ENCODE measurements at places on chromosomes 1 and 21.

- no peak for DNase-seq
Observed at GRCh38 chr1:41846625-41847405, 71.9 kb downstream of the HIVEP3 start.

- DNase-seq, result no peak
Observed at GRCh38 chr1:6481820-6482219, 9.6 kb downstream of the PLEKHG5 start.

GRCh38 chr1:237045278-237046016 lies 3.5 kb downstream of the RYR2 start:
- no peak for DNase-seq

- no peak for DNase-seq
Observed at GRCh38 chr1:157584503-157584902, 13.4 kb downstream of the FCRL4 start.

GRCh38 chr1:158521666-158522058 lies 32.5 kb downstream of the OR6Y1 start:
- no peak for DNase-seq

GRCh38 chr21:33794596-33794995 lies 121.0 kb downstream of the ATP5PO start:
- no peak for DNase-seq

DNA sequence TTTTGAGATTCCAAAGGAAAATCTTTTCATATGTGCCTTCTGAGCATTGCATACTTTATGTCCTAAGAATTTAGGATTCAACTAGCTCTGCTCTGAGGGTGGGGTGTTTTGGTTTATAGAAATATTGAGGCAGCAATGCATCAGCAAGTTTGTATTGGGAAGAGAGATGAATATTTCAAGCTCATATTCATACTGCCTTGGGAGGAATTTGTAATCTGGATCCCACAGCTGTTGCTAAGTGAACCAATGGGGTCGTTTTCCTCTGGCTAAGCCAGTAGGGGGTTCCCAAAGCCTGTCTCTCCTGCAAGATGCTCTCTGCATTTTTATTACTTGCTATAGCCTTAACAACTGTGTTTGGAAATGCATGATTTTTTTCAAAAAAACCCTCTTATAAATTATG lies 130.6 kb downstream of the SNX7 start:
- no peak for DNase-seq

GRCh38 chr1:21706151-21706835 lies 37.1 kb upstream of the RAP1GAP start:
- DNase-seq, result no peak

- no peak for DNase-seq
Observed at GRCh38 chr1:95953015-95953414, 719.0 kb downstream of the RWDD3 start.

- no peak for DNase-seq
Observed at GRCh38 chr1:5949085-5949760, 43.0 kb downstream of the NPHP4 start.

- DNase-seq, result no peak
Observed at GRCh38 chr1:36845802-36846201, 188.5 kb downstream of the GRIK3 start.

GRCh38 chr1:2636733-2637132 lies 3.9 kb upstream of the MMEL1 start:
- DNase-seq, result no peak

DNA sequence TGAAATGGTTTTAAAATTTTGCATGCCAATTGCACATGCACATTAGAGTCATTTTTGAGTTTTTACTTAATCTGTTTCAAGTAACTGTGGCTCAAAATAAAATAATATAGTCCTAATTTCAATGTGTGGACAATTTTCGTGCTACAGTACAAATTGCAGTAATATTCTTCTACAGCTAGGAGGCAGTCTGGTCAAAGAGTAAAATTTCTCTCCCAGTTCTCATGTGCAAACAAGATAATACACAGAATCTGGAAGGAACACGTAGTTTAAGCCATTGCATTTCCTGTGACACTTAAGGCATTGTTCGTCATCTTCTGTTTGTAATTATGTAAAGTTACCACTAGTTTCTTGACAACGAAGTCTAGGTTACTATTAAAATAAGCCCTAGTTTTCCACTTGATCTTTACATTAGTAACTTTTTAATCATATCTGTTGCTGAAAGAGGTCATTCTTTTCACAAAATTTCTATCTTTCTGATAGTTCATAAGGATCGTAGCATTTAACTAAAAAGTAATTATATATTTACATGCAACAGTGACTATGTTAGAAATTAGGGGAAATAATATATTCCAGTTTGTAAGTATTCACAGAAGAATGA lies 28.9 kb downstream of the ODR4 start:
- no peak for DNase-seq

GRCh38 chr1:206685334-206685768 lies 646 bp downstream of the MAPKAPK2 start:
- peak; percentile 47 for DNase-seq

- DNase-seq, result no peak
Observed at GRCh38 chr1:31652891-31653499, 8.3 kb upstream of the PEF1 start.

- no peak for DNase-seq
Observed at GRCh38 chr1:164660412-164660772, 101.4 kb downstream of the PBX1 start.

DNA sequence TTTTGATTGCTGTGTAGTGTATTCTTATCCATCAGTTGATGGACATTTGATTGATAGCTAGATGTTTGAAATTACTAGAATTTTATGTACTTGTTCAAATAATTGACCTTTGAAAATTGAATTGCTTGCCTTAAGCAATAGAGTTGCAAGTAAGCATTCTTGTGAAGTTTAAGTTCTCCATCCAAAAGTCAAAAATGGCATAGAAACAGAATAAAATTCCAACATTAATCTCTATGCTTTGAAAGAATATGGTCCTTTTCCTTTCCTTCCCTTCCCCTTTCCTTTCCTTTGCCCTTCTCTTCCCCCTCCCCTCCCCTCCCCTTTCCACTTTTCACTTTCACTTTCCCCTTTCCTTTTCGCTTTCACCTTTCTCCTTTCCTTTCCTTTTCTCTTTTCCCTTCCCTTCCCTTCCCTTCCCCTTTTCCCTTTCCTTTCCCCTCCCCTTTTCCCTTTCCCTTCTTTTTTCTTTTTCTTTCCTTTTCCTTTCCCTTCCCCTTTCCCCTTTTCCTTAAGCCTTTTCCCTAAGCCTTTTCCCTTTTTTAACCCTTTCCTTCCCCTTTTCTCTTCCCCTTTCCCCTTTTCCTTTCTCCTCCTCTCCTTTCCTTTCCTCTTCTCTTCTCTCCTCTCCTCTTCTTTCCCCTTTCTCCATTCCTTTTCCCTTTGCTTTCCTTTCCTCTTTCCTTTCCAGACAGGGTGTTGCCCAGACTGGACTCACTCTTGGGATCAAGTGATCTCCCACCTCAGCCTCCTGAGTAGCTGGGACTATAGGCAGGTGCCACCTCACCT lies 67.4 kb downstream of the SASS6 start:
- DNase-seq, result no peak

DNA sequence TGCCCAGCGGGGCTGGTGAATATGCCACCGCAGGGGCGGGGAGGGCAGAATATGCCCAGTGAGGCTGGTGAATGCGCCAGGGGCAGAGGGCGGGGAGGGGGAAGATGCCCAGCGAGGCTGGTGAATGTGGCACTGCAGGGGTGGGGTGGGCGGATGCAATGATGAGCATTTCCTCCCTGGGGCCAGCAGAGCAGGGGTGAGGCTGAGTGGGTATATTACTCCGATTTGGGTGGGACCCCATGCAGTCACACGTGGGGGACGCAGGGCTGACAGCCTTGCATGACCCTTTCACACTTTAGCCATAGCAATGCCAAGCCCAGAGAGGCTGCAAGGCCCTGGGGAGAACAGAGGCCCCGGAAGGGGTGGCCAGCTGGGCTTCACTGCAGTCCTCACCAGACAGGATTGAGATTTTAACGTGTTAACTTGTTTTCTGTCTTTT lies 9.3 kb upstream of the SLX9 start:
- peak; percentile 70 for DNase-seq

GRCh38 chr1:26856604-26857469 lies 6.1 kb upstream of the SFN start:
- DNase-seq, result no peak

DNA sequence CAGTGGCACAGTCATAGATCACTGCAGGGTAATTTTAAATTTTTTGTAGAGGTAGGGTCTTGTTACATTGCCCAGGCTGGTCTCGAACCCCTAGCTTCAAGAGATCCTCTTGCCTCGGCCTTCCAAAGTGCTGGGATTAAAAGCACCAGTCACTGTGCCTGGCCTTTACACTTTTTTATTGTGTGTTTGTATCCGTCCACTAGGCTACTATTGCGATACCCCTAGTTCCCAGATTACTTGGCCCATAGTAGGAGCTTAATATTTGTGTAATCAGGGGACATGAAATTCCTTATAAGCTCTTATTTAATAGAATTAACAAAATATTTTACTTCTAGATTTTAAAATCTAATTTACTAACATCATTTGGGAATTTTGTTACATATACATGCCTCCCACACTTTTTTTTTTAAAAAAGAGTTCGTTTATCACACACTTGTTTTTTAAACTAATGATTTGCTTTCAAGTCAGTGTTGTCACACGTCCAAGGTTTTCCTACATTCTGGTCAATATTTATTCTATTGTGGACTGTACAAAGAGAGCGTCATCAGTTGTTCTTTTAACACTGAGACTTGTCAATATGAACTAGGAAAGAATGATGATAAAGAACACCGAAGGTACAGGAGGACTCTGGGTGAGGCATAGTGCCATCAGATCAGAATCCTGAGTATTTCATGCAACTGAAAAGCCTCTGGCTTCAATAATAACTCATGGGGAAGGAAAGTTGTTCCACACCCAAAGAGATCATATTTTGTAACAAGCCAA lies 63.7 kb downstream of the LEPR start:
- DNase-seq, result no peak

- DNase-seq, result no peak
Observed at GRCh38 chr1:59769736-59770095, 45.0 kb upstream of the HOOK1 start.

DNA sequence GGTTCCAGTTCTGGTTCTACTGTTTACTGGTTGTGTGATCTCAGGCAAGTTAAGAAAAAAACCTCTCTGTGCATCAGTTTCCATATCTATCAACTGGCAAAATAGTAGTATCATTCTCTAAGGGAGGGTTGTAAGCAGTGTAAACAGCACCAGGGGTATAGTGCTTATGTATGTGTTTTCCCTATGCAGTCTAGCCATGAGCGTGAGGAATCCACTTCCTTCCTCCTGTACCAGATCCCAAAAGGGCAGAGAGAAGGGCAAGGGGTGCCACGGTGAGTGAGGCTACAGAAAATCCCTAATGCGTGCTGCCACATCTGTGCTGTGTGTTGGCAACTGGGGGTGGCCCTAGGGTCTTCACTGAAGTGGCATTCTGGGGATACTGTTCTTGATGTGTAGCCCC lies 18.4 kb upstream of the RNF19B start:
- DNase-seq, result no peak

- no peak for DNase-seq
Observed at GRCh38 chr21:33937931-33938339, 22.3 kb upstream of the ATP5PO start.

- peak; percentile 7 for DNase-seq
Observed at GRCh38 chr1:96236156-96236739, 485.3 kb upstream of the PTBP2 start.

DNA sequence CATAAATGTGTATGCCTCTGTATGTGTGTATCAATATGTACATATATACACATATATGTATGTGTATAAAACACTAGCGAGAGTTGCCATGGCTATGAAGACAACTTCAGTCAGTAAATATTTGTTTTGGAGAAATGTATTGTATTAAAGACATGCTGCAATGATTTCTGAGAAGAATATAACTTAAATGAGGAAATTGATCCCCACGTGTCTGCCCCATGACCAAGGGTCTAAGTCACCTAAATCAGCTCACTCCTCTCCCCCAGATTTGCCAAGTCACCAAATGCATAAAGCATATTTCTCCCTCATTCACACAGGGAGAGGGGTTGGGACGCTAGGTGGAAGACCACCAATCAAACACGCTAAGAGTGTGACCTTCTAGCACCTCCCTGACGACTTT lies 58.3 kb upstream of the LYST start:
- no peak for DNase-seq

DNA sequence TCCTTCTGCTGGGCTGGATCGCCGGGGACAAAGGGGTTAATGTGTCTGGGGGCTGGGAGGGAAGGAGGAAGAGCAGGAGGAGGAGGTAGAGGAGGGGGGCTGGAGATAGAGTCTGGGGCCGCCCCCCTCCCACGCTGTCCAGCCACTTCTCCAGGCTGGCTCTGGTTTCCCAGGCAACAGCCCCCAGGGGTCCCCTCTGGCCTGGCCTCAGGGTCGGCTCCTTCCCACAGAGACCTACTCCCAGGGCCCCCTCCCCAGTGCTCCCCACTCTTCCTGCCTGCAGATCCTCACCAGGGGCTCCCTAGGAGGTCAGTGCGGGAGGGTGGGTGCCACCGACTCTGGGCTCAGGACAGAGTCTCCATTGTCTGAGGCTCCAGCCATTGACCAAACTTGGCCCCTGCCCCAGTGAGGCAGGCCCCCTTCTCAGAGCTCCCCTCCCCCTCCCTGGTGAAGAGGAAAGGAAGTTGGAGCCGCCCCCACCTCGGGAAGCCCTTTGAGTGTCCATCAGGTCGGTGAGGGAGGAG lies 34.1 kb downstream of the ARHGEF10L start:
- no peak for DNase-seq

GRCh38 chr21:39774227-39774626 lies 29.2 kb downstream of the IGSF5 start:
- DNase-seq, result no peak

- no peak for DNase-seq
Observed at GRCh38 chr21:42750737-42751530, 97.5 kb downstream of the PDE9A start.

GRCh38 chr21:37276377-37276776 lies 9.2 kb upstream of the VPS26C start:
- no peak for DNase-seq

- no peak for DNase-seq
Observed at GRCh38 chr1:182101415-182102042, 40.0 kb upstream of the ZNF648 start.

- no peak for DNase-seq
Observed at GRCh38 chr1:157483635-157484034, 68.7 kb downstream of the FCRL5 start.

DNA sequence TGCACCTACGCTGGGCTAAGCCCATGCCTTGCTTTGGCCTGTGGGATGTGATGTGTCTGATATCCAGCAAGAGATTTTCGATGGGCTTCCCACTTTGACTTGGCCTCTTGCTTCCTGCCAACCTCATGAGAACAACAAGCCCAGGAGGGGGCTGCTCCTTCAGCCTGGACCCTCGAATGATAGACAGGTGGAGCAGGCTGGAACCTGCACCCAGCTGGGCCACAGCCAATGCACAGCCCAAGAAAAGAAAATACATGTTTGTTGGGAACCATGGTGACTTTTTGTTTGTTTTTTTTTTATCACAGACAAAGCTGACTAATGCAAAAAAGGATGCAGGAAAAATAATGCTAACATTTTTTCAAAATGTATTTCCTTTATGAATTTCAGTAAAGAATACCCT lies 144.3 kb downstream of the LMX1A start:
- no peak for DNase-seq
